Dermis microvascular lymphatic vessel endothelial cell (primary cell): ENCODE measurements at places on chromosomes 7 and 10. TPM values are rescaled to one million over a fixed set of nuclear protein-coding genes. Genes with fewer than 3 reads are reported as not detected.

NXPH1 gene
- total RNA-seq: not detected in 2 replicates

ANKRD22 gene
- not detected in 2 replicates for total RNA-seq

VWC2 gene
- total RNA-seq: not detected in 2 replicates

MUC12 gene
- total RNA-seq: not detected in 2 replicates

SSBP1 gene
- total RNA-seq: 84.1 and 132 TPM in 2 replicates

PNLIPRP1 gene
- not detected in 2 replicates for total RNA-seq

PPP1R9A gene
- total RNA-seq: 9.6 and 12.1 TPM in 2 replicates

C10orf67 gene
- total RNA-seq: not detected in 2 replicates

IFIT1 gene
- 1.0 and 1.8 TPM in 2 replicates for total RNA-seq

ELN gene
- total RNA-seq: 6.2 and 31.0 TPM in 2 replicates

CCDC136 gene
- total RNA-seq: 0.76 and 1.3 TPM in 2 replicates

TRUB1 gene
- total RNA-seq: 20.8 and 22.1 TPM in 2 replicates

CYP2E1 gene
- total RNA-seq: 0.13 TPM in 1 of 2 replicates, not detected in the other

OR2A42 gene
- not detected in 2 replicates for total RNA-seq

MMRN2 gene
- 82.2 and 108 TPM in 2 replicates for total RNA-seq

CTBP2 gene
- 84.0 and 133 TPM in 2 replicates for total RNA-seq

GPRIN2 gene
- total RNA-seq: not detected in 2 replicates

KIAA1549 gene
- total RNA-seq: 1.9 and 3.3 TPM in 2 replicates

JCAD gene
- 50.6 and 69.3 TPM in 2 replicates for total RNA-seq

GRID2IP gene
- 0.13 TPM in 1 of 2 replicates, not detected in the other for total RNA-seq

MACC1 gene
- total RNA-seq: not detected in 2 replicates

PRR15 gene
- 0.13 TPM in 1 of 2 replicates, not detected in the other for total RNA-seq

MEST gene
- total RNA-seq: 0.64 and 1.4 TPM in 2 replicates

NUTM2B gene
- total RNA-seq: under 0.01 and 0.26 TPM in 2 replicates

NFE2L3 gene
- total RNA-seq: 16.2 and 20.7 TPM in 2 replicates

TRPV6 gene
- total RNA-seq: not detected in 2 replicates

WDFY4 gene
- under 0.01 and 0.25 TPM in 2 replicates for total RNA-seq
